ENCODE measurements at places on chromosomes 11 and 22.

GRCh38 chr11:130689222-130689908 lies 226.9 kb downstream of the SNX19 start:
- no peak for DNase-seq

DNA sequence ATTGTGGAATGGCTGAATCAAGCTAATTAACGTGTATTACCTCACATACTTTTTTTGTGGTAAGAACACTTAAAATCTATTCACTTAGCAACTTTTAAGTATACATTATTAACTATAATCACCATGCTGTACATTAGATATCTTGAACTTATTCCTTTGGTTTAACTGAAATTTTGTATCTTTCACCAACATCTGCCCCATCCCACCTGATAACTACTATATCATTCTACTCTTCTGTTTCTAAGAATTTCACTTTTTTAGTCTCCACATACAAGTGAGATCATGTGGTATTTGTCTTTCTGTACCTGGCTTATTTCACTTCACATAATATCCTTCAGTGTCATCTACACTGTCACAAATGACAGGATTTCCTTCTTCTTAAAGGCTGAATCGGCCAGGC lies 17.1 kb upstream of the VWA5A start:
- DNase-seq = no peak

DNA sequence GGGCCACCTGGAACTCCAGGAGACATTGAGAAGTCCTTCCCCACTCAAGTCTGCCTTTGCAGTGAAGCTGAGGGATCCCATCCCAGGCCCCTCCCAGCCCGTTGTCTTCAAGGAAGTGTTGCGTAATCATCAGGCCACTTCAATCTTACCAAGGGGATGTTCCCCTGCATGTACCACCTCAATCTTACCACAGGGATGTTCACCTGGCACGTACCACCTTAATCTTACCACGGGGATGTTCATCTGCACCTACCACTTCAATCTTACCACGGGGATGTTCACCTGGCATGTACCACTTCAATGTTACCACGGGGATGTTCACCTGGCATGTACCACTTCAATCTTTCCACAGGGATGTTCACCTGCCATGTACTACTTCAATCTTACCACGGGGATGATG lies 108.0 kb upstream of the SYN3 start:
- no peak for DNase-seq

DNA sequence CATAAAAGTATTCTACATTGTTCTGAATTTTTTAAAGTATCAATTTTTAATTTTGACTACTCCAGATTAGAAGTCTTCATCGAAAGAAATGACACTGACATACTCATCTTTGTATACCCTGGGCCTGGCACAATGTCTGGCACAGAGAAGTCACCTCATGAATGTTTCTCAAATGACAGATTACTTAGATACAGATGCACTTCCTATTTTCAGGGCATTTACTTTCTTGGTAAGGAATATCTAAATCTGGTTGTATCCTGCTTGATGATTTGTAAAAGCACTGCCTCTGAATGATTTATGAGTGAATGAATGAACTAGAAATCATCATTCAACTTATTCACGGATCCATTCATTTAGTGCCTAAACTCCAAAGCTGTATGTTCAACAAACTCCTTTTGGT lies 1784.7 kb downstream of the LRRC4C start:
- DNase-seq = no peak

- no peak for DNase-seq
These were observed 26.5 kb downstream of the ARAP1 start for GRCh38 chr11:72725724-72726028.

DNA sequence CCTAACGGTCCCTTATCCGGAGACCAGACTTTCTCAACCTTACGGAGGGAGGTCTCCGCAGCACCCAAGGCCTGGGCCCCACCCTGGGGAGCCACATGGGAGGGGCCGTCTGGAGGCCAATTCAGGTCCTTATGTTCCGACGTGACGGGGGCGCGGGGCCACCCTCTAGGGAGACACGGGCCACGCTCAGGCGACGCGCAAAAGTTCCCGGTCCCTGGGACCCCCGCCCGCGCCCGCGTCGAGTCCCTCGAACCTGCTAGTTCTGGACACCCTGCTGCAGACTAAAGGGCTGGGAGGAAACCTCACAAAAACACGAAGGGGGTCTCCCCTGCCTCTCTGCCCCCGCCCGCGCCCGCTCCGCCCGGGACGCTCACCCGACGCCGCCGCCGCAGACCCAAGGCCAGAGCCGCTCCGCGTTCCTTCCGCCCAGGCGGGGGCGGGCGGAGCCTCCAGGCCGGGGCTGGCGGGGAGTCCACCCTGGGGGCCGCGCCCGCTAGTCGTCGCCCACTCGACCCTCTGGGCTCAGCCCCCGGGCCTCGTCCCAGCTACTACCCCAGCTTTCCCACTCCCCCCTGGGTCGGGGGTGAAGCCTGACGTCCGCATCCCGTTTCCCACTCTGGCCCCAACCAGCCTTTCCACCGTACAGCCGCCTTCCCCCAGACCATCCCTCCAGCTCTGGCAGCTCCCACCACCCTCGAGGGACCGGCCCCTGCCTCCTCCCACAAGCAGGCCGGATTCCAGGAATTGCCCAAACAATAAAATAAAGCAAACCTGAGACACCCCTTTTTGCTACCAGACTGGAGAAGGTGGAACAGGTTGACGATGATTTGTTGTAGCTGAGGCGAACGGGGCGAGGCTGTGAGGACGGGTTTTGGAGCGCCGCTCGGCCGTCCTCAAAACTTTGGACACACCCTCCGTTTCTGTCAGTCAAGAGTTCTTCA lies 2.7 kb downstream of the RNH1 start:
- DNase-seq = no peak

DNA sequence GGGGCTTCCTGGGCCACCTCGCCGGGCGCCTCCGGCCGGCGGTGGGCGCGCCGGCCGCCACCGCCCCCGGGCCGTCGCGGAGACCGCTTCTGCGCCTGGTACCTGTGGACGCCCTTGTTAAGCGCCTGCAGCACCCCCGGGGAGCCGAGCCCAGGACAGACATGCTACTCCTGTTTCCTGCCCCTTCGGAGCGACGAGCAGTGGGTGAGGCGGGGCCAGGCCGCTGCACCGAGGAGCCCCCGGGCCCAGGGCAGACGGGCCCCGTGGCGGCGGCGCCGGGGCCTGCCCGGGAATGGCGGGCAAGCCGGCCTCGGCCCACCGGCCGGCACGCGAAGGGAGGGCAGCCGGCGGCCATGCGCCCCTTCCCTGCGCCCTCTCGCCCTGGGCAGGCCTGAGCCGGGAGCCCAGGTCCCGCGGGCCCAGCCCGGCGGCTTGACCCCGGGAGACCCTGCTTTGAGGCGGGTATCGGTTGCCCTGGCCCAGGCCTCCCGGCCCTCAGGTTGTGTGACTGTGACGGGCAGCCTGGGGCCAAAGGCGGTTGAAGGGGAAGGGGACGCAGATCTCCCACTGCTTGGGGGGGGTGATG lies 789 bp upstream of the KDM2A start:
- no peak for DNase-seq

GRCh38 chr11:122734848-122735496 lies 79.5 kb downstream of the UBASH3B start:
- DNase-seq = no peak

DNA sequence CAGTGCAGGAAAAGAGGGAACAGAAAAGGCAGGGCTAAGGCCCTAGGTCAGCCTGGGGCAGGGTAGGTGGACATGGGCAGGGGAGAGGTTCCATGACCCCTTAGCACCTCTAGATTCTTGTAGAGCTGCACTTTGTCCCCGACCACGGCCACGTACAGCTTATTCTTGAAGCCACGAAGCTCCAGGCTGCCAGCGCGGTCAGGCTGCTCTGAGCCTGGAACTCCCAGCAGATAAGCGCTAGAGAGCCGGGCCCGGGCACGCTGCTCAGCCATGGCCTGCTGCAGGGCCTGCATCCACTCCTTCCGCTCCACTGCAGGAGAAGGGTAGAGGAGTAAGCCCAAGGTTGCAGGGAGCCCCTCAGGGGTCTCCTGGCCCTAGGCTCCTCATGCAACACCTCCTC lies 36.1 kb upstream of the PDE2A start:
- no peak for DNase-seq

- no peak for DNase-seq
These were observed 14.0 kb upstream of the MCHR1 start for GRCh38 chr22:40665312-40665711.

- no peak for DNase-seq
These were observed 265.8 kb upstream of the POU2AF2 start for GRCh38 chr11:110979696-110980095.

DNA sequence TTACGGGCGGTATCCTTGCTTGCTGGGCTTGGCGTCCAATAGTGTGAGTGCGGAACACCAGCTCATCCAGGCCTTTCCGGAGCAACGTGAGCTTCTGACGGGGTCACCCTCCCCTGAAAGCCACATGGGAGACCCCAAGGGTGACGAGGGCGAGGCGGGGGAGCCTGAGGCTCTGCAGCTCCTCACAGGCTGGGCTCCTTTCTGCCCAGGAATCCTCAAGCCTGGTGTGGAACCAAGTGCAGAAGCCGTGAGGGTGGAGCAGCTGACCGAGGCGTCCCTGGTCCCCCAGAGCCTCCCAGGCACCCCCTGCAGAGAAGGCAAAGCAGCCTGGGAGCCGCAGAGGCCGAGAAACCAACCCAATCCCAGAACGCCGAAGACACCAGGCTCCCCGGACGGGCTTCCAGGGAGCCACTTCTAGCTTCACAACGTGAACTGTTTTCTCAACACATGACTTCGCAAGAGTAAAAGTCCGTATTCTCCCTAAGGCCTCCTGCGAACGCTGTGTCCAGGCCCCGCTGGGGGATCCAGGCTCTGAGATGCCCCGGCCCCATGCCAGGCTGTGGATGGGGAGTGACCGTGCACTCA lies 530.3 kb downstream of the BRD1 start:
- no peak for DNase-seq

GRCh38 chr11:46295312-46296058 lies 18.0 kb downstream of the CREB3L1 start:
- DNase-seq = peak; percentile 13

DNA sequence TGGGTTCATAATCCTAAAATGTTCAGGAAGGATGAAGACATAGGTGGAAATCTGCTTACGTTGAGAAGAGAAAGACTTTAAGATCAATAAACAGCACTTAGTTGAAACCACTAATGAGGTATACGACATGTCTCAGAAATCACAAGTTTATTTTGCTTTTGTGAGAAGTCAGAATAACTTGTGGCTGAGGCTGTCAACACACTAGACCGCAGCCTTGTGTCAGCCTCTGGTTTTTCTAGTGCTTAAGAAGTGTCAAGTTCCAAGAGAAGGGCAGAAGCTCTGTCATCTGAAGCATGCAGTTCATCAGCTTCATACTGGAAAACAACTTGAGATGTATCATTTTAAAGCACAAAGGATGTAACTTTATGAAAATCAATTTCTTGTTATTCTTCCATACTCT lies 420.9 kb downstream of the METTL15 start:
- no peak for DNase-seq
